GM13977 (cell line): ENCODE measurements at places on chromosomes 4 and X.
A peak's percentile ranks its signal among the peaks of the same experiment; 100 is the strongest.

GRCh38 chrX:15973946-15974345 is 119.3 kb upstream of the AP1S2 start:
- no peak for DNase-seq

GRCh38 chrX:1323315-1323714 is 13.3 kb upstream of the IL3RA start:
- peak; percentile 82 for DNase-seq

DNA sequence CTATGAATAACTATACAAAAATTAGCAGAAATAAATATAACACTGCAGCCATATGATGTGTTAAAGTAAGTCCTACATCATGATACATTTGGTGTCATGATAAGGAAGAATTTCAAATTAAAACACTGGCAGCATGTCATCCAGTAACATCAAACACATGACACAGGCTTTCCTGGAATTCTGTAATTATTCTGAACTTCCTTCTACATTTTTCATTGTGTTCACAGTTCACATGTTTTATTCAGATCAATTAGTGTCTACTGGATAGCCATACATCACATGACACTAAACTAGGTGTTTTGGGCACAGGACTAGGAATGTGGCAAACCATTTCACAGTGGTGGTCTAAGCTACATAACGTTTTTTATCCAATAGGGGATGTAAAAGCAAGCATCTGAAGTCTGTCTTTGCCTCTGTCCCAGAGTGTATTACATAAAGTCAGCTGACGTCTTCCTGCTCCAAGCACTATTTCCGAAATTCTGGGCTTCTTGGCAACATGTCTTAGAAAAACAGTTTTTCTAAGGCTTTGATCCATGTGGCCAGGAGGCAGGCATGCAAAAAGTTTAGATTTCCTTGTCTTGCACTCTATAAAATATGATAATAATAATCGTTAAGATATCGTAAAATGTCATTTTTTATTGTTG is 707.9 kb downstream of the CENPC start:
- DNase-seq: no peak

DNA sequence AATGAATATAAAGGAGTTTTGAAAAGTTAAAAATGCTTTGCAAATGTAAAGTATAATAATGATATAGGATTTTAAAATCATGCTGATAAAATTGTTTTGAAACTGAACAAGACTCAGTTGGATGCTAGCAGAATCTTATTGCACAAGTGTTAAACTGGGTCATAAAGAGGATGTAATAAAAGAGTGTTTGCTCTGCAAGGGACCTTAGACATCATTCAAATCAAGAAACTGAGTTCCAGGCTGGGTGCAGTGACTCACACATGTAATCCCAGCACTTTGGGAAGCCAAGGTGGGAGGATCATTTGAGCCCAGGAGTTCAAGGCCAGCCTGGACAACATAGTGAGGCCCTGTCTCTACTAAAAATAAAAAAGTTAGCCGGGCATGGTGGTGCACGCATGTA is 27.5 kb upstream of the DUSP21 start:
- DNase-seq: no peak

- no peak for DNase-seq
These were observed 4.4 kb downstream of the CDK16 start for GRCh38 chrX:47222751-47223350.

DNA sequence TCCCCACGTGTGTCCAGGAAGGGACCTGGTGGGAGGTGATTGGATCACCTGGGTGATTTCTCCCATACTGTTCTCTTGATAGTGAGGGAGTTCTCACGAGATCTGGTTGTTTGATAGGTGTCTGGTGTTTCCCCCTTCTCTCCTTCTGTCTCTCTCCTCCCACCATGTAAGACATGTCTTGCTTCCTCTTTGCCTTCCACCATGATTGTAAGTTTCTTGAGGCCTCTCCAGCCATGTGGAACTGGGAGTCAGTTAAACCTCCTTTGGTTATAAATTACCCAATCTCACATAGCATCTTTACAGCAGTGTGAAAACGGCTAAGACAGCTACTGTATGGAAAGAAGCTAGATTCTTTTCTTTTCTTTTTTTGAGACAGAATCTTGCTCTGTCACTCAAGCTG is 21.6 kb upstream of the FGG start:
- DNase-seq: no peak

DNA sequence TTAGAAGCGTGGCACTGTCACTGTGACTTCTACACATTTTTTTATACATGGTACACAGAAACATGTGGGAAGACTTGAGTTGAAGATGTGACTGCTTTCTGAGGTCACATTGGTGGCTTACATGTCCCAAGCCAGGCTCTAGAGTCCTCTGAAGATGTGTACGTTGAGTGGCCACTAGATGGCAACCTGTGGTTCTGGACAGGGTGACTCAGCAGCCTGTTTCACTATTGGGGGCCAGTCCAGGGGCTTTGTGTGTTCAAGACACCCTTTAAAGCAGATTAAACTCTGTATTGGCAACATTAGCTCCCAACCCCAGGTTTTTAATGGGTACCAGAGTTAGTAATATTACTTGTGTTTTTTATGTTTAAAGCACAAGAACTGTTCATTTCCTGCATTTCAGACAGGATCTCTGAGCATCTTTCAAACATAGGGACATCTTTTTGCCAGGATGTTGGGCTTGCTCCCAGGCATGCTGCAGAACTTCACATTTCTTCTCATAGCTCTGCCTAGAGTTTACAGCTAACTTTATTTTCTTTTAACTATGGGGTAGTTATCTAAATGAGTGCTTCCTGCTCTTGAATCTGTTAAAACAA is 53.0 kb downstream of the DCUN1D4 start:
- peak; percentile 68 for DNase-seq

GRCh38 chr4:144649646-144650045 is 3.7 kb downstream of the HHIP start:
- DNase-seq: no peak

GRCh38 chr4:126038502-126039144 is 723.9 kb downstream of the FAT4 start:
- no peak for DNase-seq

DNA sequence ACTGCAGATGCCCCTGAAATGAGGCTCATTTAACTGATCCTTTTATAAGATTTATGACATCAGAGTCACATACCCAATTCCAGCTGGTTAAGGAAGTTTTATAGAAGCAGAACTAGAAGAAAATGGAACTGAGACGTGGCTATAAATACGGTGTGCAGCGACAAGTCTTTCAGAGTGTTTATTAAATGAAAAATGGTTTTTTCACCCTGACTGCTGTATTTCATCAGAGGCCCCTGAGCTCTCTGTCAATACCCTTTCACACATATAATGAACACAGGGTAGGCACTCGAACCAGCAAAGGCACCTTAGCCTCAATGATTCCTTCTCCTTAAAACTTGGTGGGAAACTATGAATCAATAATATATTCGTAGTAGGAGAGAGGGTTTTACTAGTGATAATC is 380.8 kb upstream of the ANXA10 start:
- no peak for DNase-seq

- DNase-seq: no peak
These were observed 223.1 kb upstream of the SLIT2 start for GRCh38 chr4:20028645-20029044.

- no peak for DNase-seq
These were observed 29.0 kb downstream of the LRPAP1 start for GRCh38 chr4:3502941-3503936.

- no peak for DNase-seq
These were observed 147.6 kb downstream of the STK32B start for GRCh38 chr4:5198656-5199541.

DNA sequence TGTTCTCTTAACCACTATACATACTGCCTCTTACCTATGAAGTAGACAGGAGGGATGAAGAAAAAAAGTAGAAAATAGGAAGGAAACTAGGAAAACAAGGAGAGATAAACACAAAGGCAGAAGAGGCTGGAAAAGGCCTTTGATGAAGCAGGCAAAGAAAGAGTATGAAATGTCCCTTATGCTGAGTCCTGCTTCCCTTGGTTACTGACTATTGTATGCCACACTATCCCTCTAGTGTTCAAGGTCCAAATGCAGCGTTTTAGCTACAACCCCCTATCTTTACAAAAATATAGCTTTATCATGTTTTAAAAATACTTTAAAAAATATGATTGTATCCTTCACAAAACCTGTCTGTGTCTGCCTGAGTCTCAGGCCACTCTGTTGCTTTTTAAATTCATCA is 233.1 kb downstream of the CAMK2D start:
- DNase-seq: no peak

- peak; percentile 7 for DNase-seq
These were observed 15.3 kb downstream of the ABCD1 start for GRCh38 chrX:153739754-153740486.

GRCh38 chrX:111114806-111115205 is 18.8 kb downstream of the PAK3 start:
- no peak for DNase-seq

DNA sequence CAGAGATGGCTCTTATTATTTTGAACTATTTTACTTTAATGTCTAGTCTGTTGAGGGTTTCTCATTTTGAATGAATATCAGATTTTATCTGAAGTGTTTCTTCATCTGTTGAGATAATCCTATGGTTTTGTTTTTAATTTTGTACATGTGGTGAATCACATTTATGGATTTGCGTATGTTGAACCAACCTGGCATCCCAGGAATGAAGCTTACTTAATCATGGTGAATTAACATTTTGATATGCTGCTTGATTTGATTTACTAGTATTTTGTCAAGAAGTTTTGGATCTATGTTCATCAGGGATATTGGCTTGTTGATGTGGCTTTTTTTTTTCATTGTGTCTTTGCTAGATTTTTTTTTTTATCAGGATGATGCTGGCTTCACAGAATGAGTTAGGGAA is 2390.9 kb downstream of the PCDH7 start:
- DNase-seq: no peak

- no peak for DNase-seq
These were observed 156.6 kb downstream of the CAMK2D start for GRCh38 chr4:113604955-113605354.

DNA sequence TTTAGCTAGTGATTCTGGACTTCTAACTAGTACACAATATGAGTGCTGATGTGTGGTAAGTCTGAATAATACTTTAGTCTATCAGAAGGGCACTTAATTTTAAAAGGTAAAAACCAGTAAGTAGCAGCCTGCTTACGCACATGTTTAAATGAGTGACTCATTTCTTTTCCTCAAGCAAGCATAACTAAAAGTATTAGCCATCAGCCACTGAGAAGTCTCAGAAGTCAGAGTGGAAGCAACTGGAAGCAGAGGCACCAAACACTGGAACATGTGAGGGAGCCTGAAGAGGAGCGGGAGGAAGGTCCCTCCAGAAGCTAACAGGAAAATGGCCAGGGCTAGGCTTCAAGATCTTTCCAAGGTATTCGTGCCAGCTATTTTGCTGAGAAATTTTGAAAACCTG is 257.7 kb downstream of the RAPGEF2 start:
- no peak for DNase-seq

DNA sequence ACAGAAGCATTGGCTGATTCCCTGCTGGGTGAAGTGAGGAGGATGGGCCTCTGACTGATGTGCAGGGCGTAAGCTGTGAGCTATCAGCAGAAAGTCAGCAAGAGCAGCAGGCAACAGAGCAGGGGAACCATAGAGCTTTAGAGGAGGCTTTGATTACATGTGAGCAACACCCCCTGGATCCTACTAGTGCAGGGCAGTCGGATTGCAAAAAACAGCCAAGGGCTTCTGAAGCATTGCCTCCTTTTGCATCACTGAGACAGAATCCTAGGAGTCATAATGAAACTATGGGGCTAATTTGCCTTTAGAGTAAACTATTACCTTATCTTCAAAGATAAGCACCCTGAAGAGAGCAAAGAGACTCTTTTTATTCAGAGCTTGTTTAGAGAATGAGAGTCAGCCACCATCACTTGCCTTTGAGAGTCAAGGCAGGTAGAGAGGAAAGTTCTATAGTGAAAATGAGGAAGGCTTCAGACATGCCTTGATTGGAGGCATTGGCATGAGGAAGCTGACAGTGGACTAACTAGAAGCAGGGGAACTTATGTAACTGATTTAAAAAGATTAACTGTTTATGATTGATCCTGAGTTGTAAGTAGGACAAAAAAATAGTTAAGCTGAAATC is 420.3 kb downstream of the PDHA2 start:
- DNase-seq: no peak

GRCh38 chr4:102335616-102336015 is 9.7 kb downstream of the SLC39A8 start:
- DNase-seq: no peak
